Stimulated activated CD4-positive, alpha-beta T cell treated with anti-CD3 and anti-CD28 coated beads, TNF-alpha, amount 100 ng/mL, for 24 hours (primary cell): ENCODE measurements at places on chromosomes 2 and 18.

DNA sequence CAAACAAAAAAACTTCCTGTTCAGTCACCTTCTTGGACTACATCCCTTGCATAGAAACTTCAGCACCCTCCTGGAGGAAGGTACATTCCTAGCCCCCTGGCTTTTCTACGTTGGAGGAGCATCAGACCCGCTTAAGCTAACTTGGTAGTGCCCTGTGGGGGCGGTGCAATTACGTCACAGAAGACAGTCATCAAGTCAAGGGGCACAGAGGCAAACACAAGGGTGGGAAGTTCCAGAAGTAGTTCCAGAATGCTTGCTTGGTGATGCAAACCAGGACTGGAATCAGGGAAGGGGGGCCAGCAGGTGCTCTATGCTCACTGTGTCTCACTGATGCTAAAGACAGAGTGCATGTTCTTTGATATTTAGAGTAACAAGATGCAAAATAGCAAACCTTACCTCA lies 15.2 kb upstream of the AGFG1 start:
- no peak for DNase-seq

- DNase-seq = no peak
These were observed 55.9 kb downstream of the ICOS start for GRCh38 chr2:203992509-203992908.

DNA sequence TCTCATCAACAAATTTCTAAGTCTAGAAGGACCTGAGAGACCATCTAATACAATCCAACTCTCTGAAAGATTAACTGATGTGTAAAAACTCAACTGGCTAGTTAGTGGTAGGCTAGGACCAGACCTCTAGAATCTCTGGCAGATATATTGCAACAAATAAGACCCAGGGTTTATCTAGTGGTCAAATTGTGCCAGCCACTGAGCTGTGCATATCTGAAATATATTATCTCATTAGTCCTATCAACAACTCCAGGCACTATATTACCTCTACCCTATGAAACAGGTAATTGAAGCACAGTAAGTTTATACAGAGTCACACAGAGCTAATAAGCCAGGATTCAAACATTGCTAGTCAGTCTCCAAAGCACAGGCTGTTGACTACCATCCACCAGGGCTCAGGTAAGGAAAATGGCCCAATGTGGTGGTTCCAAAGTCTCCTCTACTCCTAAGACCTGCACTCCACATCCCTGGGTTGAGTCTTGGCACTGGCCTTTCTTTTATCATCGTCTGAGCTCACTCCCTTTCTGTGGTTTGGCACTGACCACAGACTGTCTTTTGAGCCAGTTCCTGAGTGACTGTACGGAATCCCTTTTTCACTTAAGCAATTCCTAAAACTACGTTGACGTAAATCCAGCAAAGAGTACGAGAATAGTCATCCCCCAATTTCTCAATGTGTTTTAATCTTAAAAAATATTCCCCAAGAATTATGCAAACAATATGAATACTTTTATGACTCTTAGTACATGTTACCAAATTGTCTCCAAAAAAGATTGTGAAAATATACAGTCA lies 11.9 kb upstream of the PID1 start:
- no peak for DNase-seq

DNA sequence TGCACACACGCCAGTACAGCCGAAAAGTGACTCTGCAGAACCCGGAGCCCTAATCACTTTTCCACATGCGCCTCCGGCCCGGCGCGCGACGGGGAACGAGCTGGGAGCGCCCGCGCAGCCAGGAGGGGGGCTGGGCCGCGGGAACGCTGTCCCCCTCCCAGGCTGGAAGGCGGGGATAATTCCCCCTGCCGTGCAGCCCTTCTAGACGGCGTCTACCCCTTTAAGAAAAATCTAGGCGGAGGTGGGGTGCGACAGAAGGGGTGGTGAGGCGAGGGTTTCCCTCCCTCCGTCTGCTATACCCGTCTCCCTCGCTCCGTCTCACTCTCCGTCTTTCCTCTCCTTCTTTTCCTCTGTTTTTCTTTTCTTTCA lies 2.4 kb downstream of the CYP26B1 start:
- no peak for DNase-seq

DNA sequence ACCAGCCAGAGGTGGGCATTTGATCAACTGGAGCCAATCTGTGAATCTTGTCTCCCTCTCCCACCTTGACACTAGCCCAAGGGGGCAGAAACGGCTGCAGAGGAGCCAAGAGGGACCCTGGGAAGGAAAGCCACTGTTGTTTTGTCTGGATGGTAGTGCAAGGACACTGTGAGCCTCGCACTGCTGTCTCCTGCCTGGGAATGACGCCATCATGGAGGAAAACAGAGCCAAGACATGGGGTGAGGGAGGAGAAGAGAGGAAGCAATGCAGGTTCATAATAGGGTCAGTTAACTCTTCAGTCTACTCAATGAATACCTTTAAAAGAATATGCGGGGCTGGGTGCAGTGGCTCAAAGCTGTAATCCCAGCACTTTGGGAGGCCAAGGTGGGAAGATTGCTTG lies 231.1 kb upstream of the AGAP1 start:
- no peak for DNase-seq

DNA sequence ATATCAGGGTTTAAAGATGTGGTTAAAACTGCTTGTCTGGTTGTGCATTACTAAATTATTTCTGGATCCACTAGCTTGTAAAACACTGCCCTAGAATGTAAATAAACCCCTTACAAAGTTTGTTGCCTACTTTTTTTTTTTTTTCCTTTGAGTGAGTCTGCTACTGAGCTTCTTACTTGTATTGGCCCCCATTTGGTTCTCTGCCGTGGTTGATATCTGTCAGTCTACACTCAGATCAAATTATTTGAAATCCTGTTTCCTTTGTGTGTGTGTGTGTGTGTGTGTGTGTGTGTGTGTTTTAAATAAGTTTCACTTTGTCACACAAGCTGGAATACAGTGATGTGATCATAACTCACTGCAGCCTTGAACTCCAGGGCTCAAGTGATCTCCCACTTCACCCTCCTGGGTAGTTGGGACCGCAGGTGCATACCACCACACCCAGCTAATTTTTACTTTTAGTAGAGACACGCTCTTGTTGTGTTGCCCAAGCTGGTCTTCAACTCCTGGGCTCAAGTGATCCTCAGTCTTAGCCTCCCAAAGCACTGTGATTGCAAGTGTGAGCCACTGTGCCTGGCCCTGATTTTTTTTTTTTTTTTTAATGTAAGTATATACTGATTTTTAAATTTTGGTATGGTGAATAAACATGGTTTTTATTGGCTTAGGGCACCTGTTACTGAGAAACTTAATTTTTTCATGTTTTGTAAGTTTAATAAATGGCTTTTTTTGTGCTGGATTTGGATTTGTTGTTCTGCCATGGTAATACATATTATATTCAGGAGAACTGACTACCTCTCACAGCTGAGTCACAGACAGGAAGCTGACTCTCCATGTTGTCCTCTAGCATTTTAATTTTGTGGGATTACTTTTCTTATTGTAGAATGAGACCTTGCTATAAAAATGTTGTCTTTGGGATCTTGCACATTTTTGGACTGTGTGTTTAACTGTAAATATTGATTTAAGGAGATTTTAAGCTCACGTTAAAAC lies 48.5 kb downstream of the MAP4K4 start:
- no peak for DNase-seq

DNA sequence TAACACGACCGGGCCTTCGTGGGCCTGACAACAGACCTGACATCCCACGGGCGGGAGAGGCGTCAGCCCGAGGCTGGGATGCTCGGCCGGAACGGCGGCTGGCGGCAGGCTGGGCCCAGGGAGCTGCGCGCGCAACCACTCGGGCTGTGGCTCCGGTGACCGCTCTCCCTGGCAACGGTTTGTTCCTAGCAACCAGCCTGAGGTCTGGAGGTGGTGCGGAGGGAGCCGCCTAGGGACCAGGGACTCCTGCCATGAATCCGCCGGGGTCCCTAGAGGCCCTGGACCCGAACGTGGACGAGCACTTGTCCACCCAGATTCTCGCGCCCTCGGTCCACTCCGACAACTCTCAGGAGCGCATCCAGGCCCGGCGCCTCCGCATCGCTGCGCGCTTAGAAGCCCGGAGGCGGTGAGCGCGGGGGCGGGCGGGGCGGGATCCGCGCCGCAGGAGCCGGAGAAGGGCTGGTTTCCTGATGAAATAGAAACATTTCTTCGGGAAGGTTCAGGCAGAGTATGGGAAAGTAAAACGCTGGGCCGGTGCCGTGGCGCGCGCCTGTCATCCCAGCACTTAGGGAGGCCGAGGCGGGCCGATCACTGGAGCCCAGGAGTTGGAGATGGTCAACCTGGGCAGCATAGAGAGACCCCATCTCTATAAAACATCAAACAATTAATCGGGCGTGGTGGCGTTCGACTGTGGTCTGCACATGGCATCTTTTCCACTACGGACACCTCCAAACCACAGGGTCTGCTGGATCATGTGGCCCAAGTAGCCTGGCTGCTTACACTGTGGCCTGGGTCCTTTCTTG lies at the start of gene DRC1:
Gene DRC1, plus strand, starts transcription at position 182 of the 803 bp plus-strand sequence. Its CDS starts 70 bp downstream, at position 252.
- no peak for DNase-seq

GRCh38 chr2:191465766-191466420 lies 212.0 kb upstream of the NABP1 start:
- no peak for DNase-seq

DNA sequence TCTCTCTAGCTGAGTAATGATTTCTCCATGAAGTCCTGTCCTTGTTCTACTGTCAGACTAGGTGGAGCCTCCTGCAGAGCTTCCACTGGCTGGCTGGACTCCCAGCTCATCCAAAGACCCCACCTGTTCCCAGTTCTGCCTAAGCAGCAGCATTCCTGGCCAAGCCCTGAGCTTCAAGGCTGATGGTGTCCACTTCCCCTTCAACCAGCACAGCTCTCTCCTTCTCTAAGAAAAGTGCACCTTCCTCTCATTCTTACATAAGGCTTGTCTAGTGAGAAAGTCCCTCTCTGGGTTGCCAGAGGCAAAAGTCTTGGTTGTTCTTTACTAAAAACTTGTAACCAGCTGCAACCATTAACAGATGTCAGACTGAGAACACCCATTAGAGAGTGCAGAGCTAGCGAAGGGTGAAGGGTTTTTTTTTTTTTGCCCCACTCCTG lies 58.9 kb downstream of the CXCR4 start:
- DNase-seq = no peak

- DNase-seq = no peak
These were observed 32.3 kb downstream of the SCN9A start for GRCh38 chr2:166343467-166343866.

- no peak for DNase-seq
These were observed 352.8 kb downstream of the LRRTM4 start for GRCh38 chr2:77169426-77169825.

DNA sequence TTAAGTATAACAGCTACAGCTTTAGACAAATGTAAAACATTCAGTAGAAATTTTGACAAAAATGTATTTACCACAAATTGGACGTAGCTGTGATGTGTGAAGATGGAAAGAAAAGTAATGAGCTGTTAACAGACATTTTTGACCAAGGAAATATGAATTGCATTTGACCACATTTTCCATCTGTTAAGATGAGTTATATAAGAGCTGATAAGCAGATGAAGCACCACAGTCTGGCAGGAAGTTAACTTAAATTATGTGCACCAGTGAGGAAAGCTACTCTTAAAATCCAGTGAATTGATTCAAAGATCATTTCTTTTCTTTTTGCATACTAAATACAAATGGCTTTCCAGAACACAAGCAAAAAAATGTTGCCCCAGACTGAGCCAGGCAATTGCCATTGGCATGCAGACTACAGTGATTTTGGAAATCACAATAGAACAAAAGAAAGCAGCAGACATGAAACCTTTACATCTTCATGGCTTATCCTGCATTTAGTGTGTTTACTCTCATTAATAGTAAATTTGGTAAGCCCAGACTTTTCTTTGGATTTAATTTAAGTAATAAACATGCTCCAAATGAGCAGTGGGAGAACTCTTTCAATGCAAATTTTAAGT lies 493.7 kb downstream of the TMX3 start:
- no peak for DNase-seq

DNA sequence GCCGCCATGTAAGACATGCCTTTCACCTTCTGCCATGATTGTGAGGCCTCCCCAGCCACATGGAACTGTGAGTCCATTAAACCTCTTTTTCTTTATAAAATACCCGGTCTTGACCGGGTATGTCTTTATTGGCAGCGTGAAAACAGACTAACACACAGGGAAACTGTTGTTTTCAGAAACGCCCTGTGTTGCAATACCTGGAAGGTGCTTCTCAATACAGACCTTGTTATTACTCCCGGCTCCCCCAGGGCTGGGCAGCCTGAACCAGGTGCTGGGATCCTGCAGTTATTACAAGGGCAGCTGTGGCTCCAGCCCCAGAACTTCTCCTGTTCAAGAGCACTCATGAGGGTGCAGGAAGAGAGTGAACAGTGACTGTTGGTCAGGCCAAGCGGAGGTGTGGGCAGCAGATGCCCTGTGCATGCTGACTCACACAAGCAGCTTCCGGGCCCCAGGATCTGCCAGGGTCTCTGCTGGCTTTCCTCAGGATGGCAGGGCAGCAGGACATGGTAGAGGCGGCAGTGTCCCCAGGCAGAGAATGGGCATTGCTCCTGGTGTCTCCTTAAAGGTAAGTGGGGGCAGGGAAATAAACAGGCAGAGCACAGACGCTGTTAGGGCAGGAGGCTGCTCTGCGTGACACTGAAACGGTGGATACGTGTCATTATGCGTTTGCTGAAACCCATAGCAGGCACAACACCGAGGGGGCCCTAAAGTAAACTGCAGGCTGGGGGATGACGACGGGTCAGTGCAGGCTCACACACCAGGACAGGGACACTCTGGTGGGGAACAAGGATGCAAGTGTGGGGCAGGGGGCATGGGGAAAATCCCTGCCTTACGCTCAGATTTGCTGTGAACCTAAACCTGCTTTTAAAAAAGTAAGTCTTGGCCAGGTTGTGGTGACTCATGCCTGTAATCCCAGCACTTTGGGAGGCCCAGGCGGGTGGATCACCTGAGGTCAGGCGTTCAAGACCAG lies 89.1 kb downstream of the NDUFA10 start:
- DNase-seq = no peak

DNA sequence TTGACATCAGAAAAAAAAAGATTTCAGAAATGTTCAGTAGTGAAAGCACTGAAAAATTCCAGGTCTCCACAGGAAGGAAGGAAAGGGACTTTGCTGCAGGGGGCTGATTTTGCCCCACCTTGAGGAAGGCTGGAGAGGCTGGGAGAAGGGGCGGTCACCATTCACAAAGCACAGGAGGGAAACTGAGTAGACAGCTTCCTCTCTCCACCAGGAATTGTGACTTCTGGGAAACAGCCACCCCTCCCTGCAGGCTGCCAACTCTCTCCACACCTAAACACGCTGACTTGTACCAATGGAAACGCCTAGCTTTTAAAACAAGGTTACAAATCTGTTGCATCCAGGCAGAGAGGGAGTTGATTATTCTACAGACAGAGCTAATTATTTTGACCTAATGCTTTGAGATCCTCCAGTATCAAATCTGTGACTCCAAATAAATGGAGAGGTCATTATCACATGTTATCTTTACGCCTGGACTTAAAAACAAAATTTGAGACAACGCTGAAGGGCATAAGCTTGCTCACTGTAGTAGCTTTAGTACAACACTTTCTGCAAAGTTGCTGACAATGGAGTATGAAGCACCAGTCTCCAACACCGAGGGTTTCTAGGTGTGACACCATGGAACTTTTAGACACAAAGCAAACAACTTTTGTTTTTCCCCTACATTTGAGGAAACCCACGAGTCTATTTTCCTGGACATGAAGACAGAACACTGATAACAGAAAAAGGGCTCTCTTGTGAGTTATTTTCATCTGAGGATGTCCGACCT lies 42.7 kb downstream of the EPHA4 start:
- no peak for DNase-seq
